Jurkat, Clone E6-1 (cell line): ENCODE measurements at places on chromosomes 6 and 20.

DNA sequence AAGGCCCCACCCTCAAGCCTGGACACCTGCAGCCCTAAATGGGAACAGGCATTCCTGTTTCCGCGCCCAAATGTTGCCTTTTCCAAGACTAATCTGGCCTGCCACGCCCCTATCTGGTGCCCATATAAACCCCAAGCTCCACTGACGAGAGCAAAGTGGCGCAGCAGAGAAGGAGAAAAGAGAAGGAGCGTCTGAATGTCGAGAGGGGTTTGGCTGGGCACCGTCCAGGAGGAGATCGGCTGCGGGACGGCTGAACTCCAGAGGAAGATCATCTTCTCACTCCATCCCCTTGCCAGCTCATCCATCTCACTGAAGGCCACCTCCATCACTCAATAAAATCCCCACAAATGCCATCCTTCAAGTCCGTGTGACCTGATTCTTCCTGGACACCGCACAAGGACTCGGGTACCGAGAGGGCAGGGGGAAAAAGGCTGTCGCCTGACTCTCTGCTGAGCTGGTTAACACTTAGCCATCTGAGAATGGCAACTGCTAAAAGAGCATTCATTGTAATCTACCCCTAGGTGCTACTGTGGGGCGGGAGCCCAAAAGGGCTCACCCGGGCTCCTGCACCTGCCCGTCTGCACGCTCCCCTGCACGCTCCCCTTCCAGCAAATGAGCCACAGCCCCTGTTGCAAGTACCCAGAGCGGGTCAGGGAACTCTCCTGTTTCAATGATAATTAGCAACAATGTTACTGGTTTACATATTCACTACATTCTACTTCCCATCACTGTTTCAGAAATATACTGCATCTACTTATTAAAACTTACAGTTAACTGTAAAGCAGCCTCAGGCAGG lies 23.5 kb downstream of the TAF4 start:
- no peak for DNase-seq

GRCh38 chr6:154479351-154479769 lies 31.1 kb downstream of the CNKSR3 start:
- DNase-seq = no peak

DNA sequence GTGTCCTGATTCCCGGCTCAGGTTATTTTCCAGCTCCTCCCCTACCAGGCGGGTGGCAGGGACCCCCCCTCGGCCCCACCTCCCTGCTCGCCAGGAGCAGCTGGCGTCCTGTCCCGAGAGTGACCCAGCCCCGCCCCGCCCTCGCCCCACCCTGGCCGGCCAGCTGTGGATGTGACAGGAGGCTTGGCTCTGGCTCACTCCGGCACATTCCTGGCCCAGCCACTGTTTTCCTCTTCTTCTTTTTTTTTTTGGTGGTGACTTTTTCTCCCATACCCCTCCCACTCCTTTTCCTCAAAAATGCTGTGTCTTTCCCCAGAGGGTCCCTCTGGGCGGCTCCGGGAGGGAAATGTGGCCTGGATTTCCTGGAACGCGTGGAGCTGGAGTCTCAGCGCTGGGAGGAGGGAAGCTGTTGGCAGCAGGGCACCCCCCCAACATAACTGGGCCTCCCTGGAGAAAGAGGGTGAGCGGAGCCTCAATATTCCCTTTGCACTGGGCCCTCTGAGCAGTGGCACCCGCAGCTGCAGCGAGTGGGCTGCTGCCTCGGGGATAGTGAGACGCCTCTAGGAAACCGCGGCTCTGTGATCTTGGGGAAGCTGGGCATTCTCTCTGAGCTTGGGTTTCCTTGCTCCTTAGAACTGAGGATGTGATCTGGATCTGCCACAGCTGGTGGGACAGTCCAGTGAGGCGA lies 28.3 kb upstream of the CSNK2A1 start:
- no peak for DNase-seq

GRCh38 chr20:20209684-20210083 lies 157.4 kb downstream of the CFAP61 start:
- no peak for DNase-seq

GRCh38 chr6:80623066-80623815 lies 516.8 kb downstream of the BCKDHB start:
- DNase-seq = no peak

DNA sequence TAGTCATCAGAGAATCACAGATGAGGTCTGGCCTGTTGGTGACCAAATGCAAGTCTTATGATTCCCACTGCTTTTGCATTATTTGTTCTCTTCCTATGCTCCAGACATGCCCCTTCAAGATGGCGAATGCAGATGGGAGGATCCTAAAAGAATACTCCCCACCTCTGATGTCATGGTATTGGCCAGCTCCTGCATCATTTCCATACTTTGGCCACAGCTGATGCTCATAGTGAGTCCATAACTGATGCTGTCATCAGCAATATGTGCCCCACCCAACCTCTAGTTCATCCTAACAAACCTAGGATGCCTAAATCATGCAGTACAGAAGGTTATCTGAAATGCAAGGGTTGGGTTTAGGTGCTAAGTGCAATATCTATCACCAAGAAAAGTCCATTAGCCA lies 5.4 kb upstream of the WFDC9 start:
- no peak for DNase-seq

- DNase-seq = no peak
Observed at GRCh38 chr6:136793363-136793762, 1.1 kb upstream of the MAP3K5 start.
